ENCODE measurements at places on chromosomes 6 and 20. TPM values are rescaled to one million over a fixed set of nuclear protein-coding genes. Genes with fewer than 3 reads are reported as not detected.

- DNase-seq, result no peak
Observed at GRCh38 chr6:34573567-34574183, 17.5 kb upstream of the SPDEF start.

GRCh38 chr6:13681305-13682061 lies 30.2 kb downstream of the RANBP9 start:
- DNase-seq, result no peak

MATN4 gene
- total RNA-seq, result not detected

DNA sequence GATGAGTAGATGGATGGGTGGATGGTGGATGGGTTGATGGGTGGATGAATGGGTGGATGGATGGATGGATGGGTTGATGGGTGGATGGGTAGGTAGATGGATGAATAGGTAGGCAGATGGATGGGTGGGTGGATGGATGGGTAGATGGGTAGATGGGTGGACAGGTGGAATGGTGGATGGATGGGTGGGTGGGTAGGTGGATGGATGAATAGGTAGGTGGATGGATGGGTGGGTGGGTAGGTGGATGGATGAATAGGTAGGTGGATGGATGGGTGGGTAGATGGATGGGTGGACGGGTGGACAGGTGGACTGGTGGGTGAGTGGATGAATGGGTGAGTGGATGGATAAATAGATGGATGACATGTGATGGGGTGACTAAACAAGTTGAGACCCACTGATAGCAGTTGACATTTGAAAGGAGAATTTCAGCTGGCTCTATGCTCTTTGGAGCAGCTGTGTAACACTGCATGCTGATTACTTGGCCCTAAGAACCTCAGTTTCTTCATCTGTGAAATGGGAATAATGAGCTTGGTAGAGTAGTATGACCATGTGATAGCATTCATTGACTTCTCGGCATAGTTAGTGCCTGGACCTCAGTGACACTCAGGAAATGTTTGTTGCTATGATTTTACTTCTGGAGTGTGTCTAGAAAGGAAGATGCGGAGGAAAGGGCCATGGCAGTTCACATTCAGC lies 184.3 kb downstream of the NFATC2 start:
- no peak for DNase-seq

DNA sequence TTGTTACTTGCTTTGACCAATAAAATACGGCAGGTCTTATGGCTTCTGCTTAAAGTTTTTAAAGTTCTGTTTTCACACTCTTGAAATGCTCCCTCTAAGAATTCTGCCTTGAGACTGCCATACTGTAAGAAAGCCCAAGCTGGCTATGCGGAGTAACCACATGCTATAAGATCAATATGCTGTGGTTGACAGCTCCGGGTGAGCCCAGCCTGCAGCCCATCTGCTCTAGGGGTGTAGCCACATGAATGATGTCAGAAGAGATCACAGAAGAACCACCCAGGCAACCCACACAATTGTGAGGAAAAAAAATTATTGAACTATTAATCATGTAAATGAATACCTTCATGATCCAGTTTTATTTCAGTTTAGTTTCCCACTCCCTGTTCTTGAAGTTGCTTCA lies 26.1 kb upstream of the SH3BGRL2 start:
- no peak for DNase-seq

PCK1 gene
- total RNA-seq, result 0.57 TPM

HLA-DPA1 gene
- total RNA-seq, result 145 TPM

- no peak for DNase-seq
Observed at GRCh38 chr20:7702141-7702540, 238.1 kb downstream of the HAO1 start.

SCAF8 gene
- 73.3 TPM for total RNA-seq

STK38 gene
- 47.5 TPM for total RNA-seq

GRCh38 chr6:158970640-158971275 lies 29.2 kb downstream of the RSPH3 start:
- no peak for DNase-seq

PPIL1 gene
- total RNA-seq, result 39.1 TPM

FLRT3 gene
- total RNA-seq, result 77.7 TPM

- DNase-seq, result no peak
Observed at GRCh38 chr6:27426045-27426620, 37.6 kb downstream of the ZNF391 start.

DNA sequence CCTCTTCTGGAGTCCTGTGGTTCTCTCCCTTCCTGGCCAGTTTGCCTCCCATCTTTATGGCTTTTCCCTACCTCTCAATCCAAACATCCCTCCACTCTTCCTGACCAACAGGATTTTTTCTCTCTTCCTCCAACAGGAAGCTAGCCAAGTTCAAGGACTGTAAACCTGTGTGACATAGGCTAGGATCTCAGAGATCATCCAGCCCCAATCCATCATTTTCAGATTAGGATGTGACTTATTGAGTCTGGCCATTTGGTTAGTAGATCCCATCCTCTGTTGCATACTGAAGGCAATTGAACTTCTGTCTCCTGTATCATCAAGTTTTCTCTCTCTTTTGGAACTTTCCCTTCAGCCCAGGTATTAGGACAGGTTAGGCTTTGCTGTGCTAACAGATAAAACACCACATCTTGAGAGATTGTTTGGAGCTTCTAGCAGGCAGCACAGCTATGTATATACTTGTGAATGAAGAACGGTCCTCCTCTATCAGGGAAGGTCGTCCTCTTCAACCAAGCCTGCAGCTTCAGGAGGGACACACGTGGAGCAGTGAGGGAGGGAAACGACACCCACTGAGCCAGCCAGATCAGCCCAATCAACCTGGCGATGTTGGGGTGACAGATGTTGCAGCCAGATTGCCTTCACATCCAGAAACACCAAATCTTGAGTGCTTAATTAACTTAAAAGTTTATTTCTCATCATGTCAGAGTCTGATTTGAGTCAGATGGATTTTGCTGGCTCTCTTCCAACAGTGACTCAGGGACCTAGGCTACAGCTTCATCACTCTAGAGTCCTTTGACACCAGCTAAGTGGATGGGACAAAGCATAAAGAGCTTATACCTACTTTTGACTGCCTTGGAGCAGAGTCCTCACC lies 106.8 kb downstream of the GJA10 start:
- DNase-seq, result no peak

POLR3F gene
- 9.7 TPM for total RNA-seq

DNA sequence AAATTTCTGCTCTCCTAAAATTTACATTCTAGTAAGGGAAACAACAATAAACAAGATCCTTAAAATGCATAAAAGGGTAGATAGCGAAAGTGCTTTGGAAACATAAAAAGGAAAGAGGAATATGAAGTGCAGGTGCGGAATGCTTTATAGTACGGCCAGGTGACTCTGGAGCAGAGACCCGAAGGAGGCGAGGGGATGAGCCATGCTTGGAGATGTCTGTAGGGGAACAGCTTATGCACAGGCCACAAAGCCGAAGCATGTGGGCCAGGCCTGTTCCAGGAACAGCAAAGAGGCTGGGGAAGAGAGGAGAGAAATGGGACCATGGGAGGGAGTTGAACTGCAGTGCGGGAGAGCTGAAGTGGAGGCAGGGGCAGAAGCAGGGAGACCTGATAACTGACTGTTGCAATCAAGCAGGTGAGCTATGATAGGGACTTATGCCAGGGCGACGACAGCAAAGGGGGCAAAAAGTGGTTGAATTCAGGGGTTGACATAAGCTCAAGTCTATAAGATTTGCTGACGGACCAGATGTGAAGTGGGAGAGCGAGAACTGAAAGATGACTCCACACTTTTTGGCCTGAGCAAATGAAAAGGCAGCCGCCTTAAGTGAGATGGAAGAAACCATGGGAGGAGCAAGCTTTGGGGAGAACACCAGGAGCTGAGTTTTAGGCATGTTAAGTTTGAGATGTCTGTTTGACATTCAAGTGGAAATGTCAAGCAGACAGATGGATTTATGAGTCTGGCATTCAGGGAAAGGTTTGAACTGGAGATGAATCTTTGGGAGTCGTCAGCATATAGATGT lies 83.1 kb downstream of the CNBD2 start:
- no peak for DNase-seq

FABP7 gene
- not detected for total RNA-seq

RIPOR2 gene
- 12.1 TPM for total RNA-seq

SIRPB1 gene
- total RNA-seq, result 5.9 TPM

GCNT2 gene
- 3.1 TPM for total RNA-seq

TRIM40 gene
- not detected for total RNA-seq

- DNase-seq, result no peak
Observed at GRCh38 chr20:50980071-50980681, 21.6 kb downstream of the MOCS3 start.

DNA sequence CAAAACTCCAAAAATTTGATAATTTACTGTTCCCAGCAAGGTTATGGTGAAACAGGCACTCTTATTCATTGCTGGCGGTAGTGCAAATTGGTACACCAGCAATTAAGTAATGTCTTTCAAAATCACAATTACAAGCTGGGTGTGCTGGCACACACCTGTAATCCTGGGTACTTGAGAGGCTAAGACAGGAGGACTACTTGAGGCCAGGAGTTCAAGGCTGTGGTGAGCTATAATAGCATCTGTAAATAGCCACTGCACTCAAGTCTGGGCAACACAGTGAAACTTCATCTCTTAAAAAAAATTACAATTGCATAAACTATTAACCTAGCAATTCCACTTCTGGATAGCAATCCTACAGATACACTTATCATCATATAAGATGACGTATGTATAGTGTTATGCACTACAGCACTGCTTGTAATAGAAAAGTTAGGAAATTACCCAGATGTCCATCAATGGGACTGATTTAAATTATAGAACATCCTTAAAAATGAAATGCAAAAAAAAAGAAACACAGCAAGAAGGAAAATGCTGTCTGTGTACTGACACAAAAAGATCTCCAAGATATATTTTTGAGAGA lies 31.4 kb downstream of the NCOA6 start:
- DNase-seq, result no peak

ELOVL2 gene
- total RNA-seq, result 0.31 TPM

ZBP1 gene
- total RNA-seq, result 2.4 TPM

GRCh38 chr6:61909486-61909885 lies 376.5 kb downstream of the KHDRBS2 start:
- no peak for DNase-seq

DNA sequence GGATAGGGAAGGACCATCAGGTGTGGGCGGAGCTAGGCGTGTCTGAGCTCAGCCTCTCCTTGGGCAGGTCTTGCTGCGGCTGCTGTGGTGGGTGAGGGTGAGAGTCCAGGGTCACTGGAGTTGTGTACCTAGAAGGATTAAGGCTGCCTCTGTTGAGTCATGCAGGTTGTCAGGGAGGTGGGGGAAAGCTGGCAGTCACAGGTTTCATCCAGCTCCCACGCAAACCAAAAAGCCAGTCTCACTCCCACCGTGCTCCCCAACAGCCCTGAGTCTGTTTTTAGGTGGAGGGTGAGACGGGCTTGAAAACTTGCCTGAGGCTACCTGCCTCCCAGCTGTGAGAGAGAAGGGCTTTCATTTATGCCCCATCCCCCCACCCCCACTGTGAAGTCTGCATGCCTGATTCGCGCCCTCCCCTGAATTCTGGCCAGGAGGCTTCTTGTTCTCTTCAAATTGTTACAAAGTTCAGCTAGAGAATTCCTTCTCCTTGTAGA lies 161.5 kb downstream of the MYLK4 start:
- no peak for DNase-seq

GRCh38 chr6:158677906-158678578 lies 28.2 kb downstream of the SYTL3 start:
- DNase-seq, result no peak

DNA sequence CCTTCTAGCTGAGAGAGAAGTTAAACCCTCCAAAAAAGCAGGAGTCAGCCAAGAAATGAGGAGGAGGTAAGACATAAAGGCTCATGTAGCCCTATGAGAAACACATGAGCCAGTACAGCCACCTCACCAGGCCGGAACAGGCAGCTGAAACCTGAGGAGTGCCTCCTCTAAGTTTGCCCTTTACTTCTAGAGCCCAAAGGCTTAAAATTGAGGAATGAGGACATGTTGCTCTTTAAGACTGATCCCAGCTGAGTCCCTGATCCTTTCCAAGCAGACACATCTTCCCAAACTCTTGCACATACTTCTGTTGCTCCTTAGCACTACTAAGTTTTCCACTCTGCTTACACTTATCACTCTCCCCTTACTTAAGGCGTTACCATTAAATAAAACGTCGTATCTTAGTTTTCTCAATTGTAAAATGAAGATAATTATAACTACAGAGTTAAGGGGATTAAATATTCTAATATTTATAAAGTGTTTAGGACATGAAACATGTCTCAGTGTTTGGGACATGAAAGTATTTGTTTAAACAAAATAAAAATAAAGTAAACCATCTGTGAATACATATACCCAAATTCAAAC lies 124.0 kb downstream of the OGFRL1 start:
- no peak for DNase-seq

NT5DC1 gene
- total RNA-seq, result 41.6 TPM

DNA sequence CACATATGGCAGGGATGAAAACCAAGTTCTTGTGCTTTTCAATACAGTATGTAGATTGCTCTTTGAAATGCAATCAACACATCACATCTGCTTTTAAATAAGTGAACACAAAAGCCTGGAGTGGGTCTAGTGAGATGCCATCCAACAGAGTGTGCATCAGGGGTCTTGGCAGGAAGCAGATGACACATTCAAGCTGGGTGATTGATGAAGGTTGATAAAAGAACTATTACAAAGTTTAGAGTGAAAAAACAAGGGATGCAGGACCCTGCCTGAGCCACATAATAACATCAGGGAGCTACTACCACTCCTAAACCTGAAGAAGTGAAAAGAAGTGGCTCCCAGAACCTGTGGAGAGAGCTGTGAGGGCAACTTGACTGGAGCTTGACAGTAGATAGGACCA lies 16.6 kb upstream of the PLCB1 start:
- DNase-seq, result no peak

MAFB gene
- 17.3 TPM for total RNA-seq

DNA sequence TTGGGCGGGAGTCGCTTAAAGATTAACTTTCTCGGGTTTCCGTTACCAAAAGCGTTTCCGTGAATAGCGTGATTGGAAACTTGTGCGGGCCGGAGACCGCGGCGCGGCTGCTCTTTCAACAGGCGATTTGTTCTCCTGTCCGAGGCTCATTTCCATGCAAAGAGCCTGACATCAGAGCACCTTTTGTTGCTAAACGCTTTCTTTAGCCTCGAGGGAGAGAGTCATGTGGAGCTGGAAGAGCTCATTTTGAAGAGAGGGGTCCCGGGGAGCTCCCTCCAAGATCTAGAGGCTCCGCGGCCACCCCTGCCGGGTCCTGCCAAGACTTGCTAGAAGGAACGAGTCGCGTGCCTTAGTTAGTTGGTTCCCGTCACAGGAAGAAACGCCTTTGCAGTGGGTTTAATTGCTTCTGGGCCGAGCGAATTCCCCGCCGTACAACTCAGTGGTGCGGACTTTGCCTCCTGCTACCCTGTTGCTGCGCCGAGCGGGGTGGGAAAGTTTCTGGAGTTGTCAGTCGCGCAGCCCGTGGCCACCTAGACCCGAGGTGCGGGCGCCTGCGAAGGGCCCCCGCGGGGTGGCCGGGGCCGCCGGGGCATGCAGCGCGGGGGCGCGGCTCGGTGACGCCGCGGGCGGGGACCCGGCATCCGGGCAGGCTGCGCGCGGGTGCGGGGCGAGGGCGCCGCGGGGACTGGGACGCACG lies at the start of gene SASH1:
Gene SASH1 (plus strand): TSS at position 489 of the 697 bp plus-strand sequence. CDS start 230 bp downstream, outside the sequence.
- peak; percentile 65 for DNase-seq

Measured in ureter (tissue), 1 donor.